Posterior vena cava (tissue), 2 donors: ENCODE measurements at places on chromosomes 7 and 10. TPM values are rescaled to one million over a fixed set of nuclear protein-coding genes. Genes with fewer than 3 reads are reported as not detected.

DNA sequence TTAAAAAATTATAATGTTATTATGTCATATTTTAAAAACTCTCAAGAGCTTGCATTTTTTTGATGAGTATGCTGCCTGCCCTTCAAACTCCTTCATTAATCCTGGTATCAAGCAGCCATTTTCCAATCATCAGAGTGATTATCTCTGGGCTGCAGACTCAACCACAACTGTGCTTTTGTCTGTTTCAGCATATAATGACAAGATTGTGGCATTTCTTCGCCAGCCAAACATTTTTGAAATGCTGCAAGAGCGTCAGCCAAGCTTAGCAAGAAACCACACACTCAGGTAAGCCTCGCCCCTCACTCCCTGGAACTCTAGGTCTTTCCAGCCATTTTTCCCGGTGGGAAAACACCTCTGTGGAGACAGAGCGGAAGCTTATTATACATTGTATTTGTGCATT lies 90.0 kb upstream of the STK17A start:
- DNase-seq, result no peak

DNA sequence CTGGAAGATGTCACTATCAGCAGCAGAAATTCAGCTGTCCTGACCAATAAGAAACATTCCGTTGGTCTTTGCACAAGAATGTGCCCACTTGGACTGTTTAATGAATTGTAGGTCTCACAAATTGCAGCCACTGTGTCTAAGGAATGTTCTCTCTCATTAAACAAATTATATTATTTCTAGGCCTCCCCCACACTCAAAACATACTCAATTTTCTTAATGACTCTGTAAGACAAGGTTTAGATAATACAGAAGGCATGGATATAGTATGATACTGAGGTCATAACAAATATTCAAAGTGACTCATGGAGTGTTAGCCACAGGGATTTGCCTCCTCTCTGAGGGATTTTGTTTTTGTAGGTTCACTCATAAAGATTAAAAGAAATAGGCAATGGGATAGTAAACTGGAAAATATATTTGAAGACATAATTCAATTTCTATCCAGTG lies 197.5 kb downstream of the PTN start:
- DNase-seq, result no peak

- DNase-seq, result no peak
These were observed 100.5 kb downstream of the FGFR2 start for GRCh38 chr10:121497513-121498470.

DNA sequence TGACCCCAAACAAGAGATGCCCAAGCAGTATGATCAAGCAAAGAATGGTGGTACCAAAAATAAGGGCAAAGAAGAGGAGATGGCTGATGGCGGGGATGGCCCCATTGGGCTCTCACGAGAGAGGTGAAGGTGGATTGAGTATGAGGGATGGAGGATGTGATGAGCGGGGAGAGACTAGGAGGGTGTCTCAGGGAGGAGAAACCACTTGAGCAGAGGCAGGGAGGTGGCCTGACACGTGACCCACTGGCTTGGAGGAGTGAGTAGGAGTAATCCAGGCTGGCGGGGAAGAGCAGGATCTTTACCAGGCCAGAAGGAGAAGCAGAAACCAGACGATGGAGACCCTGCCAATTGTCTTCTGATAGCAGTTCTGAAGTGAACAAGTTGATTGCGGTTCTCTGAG lies 33.3 kb upstream of the ATXN7L1 start:
- no peak for DNase-seq

DNA sequence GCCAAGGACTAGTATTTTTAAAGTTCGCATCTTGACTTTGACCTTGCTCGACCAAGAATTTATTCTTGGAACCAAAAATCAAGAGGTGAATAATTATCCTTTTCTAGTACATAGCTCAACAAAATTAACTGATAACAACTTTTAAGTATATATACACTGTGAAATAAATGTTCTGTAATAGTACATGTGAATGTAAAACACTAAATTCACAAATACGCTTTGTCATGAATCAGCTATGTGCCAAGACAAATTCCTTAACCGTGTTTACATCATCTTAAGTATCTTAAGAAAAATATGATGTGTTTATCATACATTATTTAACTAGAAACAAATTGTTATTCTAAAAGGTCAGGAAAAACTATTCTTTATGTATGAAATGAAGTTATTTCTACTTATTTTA lies 83.3 kb downstream of the CUL2 start:
- DNase-seq, result no peak

DNA sequence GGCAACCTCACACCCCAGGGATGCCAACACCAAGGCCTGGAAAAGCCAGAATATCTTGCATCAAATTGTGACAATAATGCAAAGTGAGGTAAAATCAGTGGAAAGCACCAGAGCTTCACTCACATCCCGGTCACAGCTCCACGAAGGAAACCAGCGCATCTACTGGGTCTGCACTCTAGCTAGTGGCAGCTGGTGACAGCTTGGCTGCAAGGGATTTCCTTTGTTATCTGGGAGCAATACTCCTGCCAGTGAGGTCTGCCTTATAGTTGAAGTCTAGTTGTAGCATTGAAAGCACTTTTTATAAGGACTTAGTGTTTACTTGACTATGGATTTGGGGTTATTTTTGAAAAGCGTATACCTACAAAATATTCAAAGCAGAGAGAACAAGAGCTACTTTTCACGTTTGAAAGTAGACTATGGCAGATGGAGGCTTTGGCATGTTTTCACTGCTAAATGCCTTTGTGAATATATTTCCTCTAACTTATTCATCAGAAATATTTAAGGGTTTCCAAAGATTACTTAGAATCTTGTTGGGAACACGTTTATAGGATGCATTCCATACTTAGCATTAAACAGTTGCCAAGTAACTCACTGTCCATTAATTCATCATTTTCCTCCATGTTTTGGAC lies 26.1 kb downstream of the WDFY4 start:
- no peak for DNase-seq

GRCh38 chr7:41820111-41820671 lies 117.3 kb upstream of the INHBA start:
- no peak for DNase-seq

DNA sequence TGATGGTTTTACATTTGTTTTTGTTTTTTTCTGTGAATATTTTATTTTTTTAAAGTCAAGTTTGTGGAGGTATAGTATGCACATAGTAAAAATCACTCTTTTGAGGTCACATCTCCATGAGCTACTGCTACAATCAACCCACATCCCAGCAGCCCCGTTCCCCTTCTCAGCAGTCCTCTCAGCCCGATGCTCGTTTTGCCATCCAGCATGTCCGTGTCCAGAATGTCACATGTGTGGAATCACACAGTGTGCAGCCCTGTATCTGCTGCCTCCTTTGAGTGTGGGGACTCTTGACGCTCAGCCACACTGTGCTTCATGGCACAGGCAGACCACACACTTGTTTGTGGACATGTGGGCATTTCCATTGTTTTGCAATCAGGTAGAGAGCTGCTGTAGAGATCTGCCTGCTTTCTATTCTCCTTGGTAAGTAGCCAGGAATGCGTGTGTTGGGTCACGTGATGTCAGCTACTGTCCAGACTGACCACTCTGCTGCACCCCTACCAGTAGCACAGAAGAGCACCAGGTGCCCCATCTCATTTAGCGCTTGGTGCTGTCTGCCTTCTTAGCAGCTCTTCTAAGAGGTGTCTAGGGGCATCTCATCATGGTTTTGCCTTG lies 71.6 kb upstream of the CAMK2B start:
- DNase-seq, result no peak

GRCh38 chr10:16348891-16349290 lies 87.9 kb upstream of the PTER start:
- no peak for DNase-seq

Gene TAS2R41
- total RNA-seq, result 0.46 TPM

Gene LRRC17
- 1.4 TPM for total RNA-seq

Gene SKIDA1
- total RNA-seq, result 0.33 TPM

Gene TPST1
- 32.5 TPM for total RNA-seq

Gene MMP21
- total RNA-seq, result 0.38 TPM

Gene NAT16
- not detected for total RNA-seq

Gene C10orf62
- 0.46 TPM for total RNA-seq

Gene PRPS1L1
- total RNA-seq, result not detected
